ENCODE measurements at places on chromosomes 5 and 9.

- DNase-seq = no peak
Measured at GRCh38 chr9:87199782-87200181, 252.5 kb upstream of the GAS1 start.

DNA sequence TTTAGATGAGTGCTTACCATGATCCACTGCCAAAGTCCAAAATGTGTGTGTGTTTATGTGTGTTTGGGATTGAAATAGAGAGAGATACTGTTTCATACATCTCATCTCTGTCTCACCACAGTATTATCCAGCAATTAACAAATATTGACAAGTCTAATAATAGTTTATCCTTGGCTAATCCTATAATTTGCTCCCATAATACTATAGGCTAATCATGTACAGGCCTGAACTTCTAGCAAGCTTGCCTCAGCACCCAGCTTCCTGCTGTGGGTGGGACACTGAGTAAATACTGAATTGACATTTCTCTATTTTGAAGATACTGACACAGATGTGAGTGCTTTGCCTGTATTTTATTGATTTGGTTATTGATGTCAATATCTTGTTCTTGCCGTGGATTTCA, 35.3 kb upstream of the KCNV2 start:
- DNase-seq = no peak

GRCh38 chr5:171586436-171586835, 167.0 kb downstream of the FGF18 start:
- no peak for DNase-seq

- no peak for DNase-seq
Measured at GRCh38 chr5:68538814-68539420, 323.4 kb downstream of the PIK3R1 start.

DNA sequence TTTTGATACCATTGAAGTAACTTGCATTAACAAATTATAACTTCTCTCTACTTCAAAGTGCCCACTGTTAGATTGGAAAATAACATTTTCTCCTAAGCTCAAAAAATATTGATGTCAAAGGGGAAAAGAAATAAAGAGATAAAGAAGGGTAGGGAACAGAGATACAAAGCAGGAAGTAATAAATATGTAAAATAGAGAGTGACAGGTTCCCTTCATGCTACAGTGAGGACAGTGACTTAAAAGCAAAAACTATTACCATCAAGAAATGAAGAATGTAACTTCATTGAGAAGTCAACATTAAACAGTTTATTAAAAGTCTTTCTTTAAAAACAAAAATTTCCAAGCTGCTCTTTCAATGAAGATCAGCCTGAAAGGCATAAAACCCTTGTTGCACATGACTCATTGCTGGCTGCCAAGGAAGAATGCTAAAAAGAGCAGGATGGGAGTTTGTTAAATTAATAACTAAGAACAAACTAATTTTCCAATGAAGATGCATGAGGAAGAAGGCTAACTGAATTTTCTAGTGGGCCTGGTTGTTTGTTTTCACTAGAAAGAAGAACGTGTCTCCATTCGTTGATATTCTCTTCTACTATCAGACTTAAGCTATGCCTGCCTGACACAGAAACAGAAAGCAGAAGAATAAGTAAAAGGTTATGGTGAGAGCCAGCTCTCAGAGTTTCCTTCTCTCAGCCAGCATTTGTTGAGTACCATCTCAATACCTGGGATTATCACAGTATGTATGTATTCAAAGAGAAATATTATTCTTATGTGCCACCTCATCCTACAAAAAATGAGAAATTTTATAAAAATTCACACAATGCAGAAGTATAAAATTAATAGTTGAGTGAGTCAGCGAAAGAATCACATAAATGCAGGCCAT, 197.8 kb upstream of the NREP start:
- no peak for DNase-seq

DNA sequence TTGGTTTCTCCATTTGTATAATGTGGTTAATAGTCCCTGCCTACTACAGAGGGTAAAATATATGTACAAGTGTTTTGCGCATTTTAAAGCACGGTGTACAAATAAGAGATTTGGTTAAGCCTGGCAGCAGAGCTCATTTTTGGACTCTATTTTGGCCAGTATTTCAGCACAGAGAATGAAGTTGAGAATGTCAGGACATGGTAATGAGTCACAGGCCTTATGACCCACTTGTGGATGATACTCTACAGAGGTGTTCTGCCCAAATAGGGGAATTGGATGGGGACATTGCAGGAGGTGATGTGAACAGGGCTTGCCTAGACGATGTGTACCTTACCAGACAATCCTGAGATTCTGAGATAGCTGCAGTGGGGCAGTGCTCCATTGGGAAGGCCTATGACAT, 50.6 kb downstream of the MELK start:
- DNase-seq = no peak

DNA sequence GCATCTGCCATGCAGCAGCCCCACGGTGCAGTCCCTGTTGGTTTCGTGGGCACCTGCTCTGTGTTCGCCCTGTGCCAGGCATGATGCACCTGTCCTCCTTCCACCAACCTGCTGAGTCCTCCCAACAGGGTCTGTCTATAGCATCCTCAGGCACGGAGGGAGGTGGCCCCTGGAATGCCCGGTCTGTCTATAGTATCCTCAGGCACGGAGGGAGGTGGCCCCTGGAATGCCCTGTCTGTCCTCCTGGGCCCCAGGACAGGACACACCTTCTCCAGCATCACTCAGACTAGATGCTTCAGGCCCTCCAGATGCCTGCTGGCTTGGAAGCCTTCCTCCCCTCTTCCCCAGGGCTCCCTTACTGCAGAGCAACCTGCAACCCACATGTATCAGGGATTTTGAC, 9.9 kb upstream of the PHYHD1 start:
- no peak for DNase-seq

DNA sequence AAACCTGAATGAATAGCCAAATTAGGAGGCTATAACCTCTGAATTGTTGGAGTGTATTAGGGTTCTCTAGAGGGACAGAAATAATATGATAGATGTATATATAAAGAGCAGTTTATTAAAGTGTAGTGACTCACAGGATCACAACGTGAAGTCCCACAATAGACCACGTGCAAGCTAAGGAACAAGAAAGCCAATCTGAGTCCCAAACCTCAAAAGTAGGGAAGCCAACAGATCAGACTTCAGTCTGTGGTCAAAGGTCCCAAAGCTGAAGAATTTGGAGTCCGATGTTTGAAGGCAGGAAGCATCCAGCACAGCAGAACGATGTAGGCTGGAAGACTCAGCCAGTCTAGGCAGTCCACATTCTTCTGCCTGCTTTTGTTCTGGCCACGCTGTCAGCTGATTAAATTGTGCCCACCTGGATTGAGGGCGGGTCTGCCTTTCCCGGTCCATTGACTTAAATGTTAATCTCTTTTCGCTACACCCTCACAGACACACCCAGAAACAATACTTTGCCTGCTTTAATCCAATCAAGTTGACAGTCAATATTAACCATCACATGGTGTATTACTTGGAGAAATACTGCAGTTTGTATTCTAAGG, 550.6 kb downstream of the CDH10 start:
- DNase-seq = no peak

- no peak for DNase-seq
Measured at GRCh38 chr5:174446446-174446845, 277.9 kb upstream of the MSX2 start.

- DNase-seq = no peak
Measured at GRCh38 chr5:82044010-82044409, 72.2 kb downstream of the ATG10 start.

GRCh38 chr9:113341712-113342410, 1.8 kb upstream of the WDR31 start:
- DNase-seq = no peak

GRCh38 chr5:83246071-83246470, 168.7 kb downstream of the XRCC4 start:
- no peak for DNase-seq

Measured in activated naive CD8-positive, alpha-beta T cell treated with anti-CD3 and anti-CD28 coated beads, Interleukin-2, amount 50 U/mL, for 24 hours (primary cell).